C1 segment of cervical spinal cord (tissue), 14 donors: ENCODE measurements at places on chromosomes 1 and 21.

DNA sequence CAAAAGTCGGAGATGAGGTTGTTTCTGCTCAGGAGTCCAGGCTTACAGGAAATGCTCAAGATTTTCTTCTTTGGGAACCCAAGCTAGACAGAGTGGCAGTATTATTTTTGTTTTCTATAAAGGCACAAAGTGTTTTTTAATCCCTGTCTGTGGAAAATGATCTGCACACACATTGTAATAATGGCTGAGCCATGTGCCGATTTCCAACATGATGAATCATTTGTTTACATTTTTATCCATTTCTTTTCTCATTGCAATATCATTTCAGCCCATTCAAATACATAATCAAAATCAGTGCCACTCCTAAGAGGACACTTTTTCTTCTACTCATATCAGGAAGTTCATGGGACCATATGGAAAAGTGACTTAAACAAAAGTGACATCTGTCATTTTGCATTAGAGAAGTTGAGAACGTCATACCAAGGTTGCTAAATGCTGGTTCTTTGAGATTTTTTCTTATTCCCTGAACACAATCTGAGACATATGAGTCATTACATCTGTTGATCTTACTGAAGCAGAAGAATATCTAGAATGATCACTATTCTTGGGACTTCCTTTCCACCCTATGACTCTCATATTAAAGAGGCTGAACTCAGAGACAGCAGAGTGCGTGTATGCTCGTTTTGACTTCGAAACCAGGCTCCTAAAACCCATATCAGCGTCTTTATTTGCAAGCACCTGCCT, 44.9 kb downstream of the ACTA1 start:
- no peak for DNase-seq

- no peak for DNase-seq
Measured at GRCh38 chr1:11307852-11308251, 34.9 kb downstream of the UBIAD1 start.

DNA sequence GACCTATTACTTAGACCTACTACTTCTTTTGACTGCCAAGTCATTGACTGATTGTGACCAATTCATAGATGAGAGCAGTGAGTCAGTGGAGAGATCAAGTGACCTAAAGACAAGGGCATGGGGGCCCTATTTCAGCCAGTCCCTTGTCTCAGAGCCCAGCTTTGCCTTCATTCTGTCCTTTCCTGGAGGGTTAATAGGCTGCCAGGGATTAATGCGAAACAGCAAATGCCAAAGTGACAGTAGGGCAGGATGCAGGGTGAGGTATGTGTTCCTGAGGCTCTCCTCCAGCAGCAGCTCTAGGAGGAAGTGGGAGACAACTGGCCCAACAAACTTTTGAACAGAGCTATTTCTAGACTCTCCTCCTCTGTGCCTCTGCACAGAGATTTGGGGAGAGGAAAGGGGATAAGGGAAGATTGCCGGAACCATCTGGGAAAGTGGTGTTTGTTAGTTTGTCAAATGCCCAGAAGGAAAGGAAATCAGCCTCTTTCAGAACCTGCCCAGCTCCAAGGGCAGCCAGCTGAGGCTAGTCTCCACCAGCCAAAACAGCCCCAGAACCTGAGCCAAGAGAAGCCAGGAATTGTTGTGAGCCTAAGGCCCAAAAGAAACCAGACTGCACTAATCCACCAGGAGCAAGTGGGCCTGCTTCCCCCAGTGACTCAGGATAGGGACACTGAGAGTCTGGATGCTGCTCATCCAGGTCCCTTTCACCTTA, 4.9 kb upstream of the S100A3 start:
- no peak for DNase-seq

DNA sequence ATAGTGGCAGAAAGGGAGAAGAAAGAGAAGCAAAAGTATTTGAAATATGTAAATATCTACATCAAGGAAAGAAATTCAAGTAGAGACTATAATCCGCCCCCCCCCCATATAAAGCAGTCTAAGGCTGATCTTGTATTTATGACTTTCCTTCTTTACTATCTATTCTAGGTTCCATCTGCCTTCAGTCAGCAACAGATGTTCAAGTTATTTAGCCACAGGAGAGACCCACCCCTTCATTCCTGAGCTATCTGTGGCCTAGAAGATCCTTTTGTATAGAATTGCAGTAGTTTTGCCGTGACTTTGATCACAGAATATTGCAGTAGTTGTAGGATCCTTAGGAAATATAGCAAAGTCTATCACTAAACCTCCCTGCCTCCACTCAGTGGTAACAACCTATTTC, 10.7 kb upstream of the BSDC1 start:
- DNase-seq: no peak

DNA sequence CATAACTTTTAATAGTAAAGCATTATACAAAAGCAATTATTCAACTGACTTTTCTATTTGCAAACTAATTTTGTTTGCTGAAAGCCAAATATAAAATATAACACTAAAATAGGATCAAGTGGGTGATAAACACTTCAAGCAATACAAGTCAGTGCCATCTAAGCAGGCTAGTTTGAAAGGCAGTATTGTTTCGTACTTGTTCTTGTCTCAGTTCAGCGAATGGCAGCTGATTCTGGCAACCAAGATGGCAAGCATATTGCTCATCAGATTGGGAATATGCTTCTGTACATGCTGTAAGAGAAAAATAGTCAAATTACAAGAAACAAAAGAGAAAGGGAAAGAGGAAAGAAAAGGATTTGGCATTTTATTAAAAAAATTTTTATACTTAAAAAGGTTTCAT, 7.5 kb downstream of the TMEM59 start:
- no peak for DNase-seq
